RWPE2 (cell line): ENCODE measurements at places on chromosomes 7 and 10.

DNA sequence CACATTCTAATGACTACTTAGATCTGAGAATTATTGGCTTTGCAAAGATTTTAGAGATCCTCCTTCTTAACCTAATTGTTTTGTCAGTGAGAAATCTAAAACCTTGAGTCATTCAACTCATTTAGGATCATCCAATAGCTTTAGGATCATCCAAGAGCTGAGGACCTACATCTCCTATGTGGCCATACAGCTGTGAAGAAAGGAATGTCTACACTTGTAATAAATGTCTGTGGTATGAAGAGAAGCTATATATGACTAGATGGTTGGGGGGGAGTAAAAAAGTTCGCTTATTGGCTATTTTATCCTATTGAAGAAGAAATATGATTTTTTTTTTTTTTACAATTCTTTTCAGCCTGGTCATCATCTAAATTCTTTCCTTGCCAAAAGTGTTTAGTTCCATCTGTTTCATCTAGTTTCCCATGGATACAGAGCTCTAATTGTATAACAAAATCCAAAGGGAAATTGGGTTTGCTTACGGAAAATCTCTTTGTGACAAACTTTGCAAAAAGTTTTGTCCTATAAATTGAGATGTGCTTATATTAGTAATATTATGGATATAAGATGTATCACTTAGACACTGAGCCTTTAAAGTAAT lies 196.7 kb downstream of the PRKG1 start:
- no peak overlapping the region for H3K4me3 ChIP-seq
- H3K36me3 ChIP-seq: no peaks in the 10 kb centered on the region
- DNase-seq: no peak
- no peaks in the 10 kb centered on the region for H3K4me1 ChIP-seq
- no peaks in the 10 kb centered on the region for H3K27me3 ChIP-seq

- no peaks in the 10 kb centered on the region for H3K4me1 ChIP-seq
- no peaks in the 10 kb centered on the region for H3K27me3 ChIP-seq
- no peak overlapping the region for H3K27ac ChIP-seq
- H3K36me3 ChIP-seq: no peaks in the 10 kb centered on the region
These were observed 29.4 kb upstream of the RET start for GRCh38 chr10:43047288-43047970.

DNA sequence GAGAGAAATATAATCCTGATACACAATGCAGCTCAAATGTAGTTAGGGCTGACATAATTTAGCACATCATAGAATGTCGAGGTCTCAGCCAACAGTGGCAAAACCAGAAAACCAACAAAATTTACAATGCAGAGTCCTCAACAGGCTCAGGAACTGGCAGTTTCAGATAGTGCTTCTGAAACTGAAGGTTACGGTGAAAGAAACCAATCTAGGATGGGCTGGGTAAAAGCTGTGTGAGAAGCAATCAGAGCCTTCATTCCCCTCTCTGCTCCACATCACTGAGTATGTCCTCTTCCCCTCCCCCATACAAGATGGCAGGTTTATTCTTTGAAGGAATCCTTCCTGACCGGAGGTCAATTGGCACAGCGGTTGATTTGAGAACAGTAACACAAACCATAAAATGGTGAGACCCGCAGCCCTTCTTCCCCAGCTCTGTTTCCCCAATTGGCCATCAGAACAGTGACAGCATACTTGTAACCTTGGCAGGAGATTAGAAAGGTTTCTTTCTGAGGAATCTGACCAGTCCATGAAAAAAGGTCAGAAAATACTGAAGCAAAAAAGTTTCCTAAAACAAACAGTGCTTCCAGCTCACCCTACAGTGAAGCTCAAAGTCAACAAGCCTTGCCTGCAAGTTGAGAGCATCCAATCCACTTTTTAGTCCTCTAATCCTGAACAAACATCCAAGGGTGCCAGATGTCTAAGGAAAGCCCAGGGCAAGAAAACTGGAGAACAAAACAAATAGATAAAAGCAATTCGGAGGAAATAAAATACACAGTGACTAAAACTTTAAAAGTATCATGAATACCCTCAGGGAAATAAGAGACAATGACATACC lies 53.9 kb upstream of the IL6 start:
- no peaks in the 10 kb centered on the region for H3K27me3 ChIP-seq
- no peaks in the 10 kb centered on the region for H3K36me3 ChIP-seq
- H3K4me3 ChIP-seq: no peak overlapping the region
- no peak for DNase-seq
- H3K27ac ChIP-seq: peak overlapping the region; percentile 53
- peaks cover 34% of the 10 kb centered on the region for H3K4me1 ChIP-seq

GRCh38 chr10:30215623-30216022 lies 133.5 kb downstream of the MTPAP start:
- peaks cover 10% of the 10 kb centered on the region for H3K4me1 ChIP-seq
- no peak overlapping the region for H3K4me3 ChIP-seq
- H3K27me3 ChIP-seq: no peaks in the 10 kb centered on the region

DNA sequence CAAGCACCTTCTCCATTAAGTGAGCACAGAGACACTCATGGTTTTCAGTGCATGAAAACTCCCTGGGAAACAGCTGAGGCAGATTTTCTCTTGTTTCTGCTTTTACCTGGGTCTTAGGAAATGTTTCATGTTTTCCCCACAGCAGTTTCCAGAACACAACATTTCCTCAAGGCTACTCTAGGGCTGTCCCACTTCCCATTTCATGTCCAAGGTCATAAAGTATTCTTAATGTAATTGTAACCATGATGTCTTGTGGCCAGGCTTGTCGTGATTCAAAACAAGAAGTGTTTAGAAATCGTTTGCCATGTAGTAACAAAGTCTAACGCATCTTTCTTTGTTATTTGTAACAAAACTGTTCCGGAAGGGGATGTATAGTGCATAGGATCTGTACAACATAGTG lies 83.8 kb upstream of the NRP1 start:
- no peak overlapping the region for H3K4me3 ChIP-seq
- no peak overlapping the region for H3K27ac ChIP-seq
- H3K27me3 ChIP-seq: no peaks in the 10 kb centered on the region
- no peaks in the 10 kb centered on the region for H3K4me1 ChIP-seq
- no peaks in the 10 kb centered on the region for H3K36me3 ChIP-seq

DNA sequence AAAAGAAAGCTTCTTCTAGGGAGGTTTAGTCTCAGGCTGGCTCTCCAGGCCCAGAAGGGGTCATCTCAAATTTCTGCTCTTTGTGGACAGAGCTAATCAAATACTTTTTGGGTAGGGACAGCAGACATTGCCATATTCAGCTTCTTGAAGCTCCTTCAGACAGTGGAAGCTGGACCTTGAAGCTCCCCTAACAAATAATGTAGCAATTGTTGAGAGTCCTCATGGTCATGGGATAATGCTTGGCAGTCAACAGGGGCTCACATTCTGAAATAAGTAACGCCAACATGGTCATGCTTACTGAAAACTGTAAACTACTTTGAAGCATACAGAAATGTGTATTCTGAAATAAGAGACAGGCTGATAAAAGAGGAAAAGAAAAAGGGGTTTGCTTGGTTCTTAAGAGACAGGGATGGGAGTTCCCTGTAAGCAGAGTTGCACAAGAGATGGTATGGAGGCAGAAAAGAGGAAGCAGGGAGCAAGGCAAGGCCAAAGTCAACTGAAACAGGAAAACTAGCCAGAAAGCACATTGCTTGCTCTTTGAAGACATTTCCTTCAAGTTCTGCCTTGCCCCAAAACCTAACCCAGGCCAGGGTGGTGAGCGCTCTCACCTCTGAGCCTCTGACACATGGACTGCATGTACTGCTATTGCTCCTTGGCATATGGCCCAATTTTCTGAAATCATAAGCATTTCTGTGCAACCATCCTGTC lies 53.1 kb upstream of the KMT2E start:
- H3K4me1 ChIP-seq: peaks cover 26% of the 10 kb centered on the region
- no peaks in the 10 kb centered on the region for H3K36me3 ChIP-seq
- H3K4me3 ChIP-seq: no peak overlapping the region
- H3K27me3 ChIP-seq: no peaks in the 10 kb centered on the region
- peak overlapping the region; percentile 57 for H3K27ac ChIP-seq

- no peak overlapping the region for H3K27ac ChIP-seq
- H3K27me3 ChIP-seq: no peaks in the 10 kb centered on the region
- H3K36me3 ChIP-seq: no peaks in the 10 kb centered on the region
- DNase-seq: no peak
- H3K4me1 ChIP-seq: no peaks in the 10 kb centered on the region
These were observed 21.6 kb upstream of the LHFPL3 start for GRCh38 chr7:104306793-104307192.

DNA sequence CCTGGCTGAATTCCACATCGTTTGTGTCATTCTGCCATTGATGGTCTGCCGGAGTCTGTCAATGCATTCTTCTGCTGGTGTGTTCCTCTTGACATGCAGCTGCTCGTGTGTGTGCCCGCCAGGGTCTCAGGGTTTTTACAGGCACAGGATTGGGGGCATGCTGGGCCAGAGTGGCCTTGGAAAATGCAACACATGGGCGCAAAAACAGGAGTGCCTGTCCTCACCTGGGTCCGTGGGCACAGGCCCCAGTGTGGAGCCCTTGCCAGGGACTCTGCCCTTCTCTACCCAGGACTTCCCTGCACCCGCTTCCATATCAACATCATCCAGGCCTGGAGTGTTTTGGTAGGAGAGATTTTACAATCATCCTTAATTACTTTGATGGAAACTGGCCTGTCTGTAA lies 340.7 kb downstream of the KIF20B start:
- H3K27ac ChIP-seq: no peak overlapping the region
- DNase-seq: no peak
- no peaks in the 10 kb centered on the region for H3K4me1 ChIP-seq
- H3K4me3 ChIP-seq: no peak overlapping the region
